SHP77 treated with DMSO at 0.1 percent for 48 hours (cell line): ENCODE measurements at places on chromosomes 1 and 21.
A peak's percentile ranks its signal among the peaks of the same experiment; 100 is the strongest.

DNA sequence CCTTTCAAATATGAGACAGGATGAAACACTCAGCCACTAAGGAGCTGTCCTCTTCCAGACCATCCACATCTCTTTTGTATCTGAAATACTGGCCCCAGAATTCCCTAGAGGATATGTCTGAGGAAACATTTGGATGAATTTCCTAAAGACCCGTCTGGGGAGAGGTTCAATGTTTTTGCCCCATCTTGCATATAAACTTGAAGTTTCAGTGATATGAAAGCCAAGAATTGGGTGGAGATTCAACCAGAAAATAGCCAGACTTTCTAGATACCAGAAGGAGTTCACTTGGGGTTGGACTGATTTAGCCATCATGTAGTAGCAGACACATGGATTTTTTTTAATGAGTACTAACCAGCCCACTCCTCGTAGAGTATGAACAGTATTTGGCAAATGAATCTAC, 182.0 kb downstream of the PLPP3 start:
- DNase-seq, result no peak

DNA sequence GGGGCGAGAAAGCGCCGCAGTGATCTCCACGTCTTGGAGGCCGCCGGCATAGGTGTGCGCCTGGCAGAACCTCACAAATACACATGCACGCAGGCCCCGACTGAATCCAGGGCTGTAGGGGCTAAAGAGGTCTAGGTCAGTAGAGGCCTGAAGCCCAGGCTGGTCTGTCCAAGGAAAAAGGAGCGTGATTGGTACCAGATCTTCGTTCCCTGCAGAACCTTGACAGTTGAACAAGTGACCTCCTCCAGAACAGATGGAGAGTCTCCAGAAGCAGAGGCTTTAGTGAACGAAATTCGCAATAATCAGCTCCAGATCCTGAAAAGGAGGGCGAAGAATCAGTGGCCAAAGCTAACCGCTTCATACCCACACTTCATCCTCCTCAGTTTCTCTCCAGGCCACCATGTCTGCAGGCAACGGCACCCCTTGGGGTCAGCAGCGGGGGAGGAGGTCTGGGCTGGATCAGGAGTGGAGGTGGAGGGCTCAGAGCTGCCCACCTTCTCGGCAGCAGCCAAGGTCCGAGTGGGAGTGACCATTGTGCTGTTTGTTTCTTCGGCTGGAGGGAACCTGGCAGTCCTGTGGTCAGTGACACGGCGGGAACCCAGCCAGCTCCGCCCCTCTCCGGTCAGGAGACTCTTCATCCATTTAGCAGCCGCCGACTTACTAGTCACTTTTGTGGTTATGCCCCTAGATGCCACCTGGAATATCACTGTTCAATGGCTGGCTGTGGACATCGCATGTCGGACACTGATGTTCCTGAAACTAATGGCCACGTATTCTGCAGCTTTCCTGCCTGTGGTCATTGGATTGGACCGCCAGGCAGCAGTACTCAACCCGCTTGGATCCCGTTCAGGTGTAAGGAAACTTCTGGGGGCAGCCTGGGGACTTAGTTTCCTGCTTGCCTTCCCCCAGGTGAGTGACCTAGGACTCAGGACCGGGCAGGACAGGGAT, 749 bp upstream of the PEX11B start:
- peak; percentile 48 for DNase-seq

GRCh38 chr1:29630756-29631155, 394.4 kb downstream of the PTPRU start:
- DNase-seq, result no peak

DNA sequence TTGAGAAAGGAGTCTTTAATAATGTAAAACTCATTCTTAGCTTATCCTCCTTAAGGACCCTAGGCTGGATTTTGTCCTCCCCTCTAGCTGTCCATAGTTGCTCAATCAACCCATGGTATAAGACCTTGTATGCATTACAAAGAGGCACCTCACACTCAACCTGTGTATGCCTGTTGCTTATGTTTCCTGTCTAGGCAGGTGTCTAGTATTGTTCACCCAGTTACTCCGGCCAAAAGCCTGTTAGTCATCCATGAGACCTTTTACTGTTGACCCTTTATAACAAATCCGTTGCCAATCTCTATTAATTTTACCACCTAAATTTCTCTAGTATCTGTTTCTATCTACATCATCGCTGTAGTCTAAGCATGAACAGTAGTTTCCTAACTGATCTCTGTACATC, 3.7 kb downstream of the LYPLAL1 start:
- DNase-seq, result peak; percentile 12

DNA sequence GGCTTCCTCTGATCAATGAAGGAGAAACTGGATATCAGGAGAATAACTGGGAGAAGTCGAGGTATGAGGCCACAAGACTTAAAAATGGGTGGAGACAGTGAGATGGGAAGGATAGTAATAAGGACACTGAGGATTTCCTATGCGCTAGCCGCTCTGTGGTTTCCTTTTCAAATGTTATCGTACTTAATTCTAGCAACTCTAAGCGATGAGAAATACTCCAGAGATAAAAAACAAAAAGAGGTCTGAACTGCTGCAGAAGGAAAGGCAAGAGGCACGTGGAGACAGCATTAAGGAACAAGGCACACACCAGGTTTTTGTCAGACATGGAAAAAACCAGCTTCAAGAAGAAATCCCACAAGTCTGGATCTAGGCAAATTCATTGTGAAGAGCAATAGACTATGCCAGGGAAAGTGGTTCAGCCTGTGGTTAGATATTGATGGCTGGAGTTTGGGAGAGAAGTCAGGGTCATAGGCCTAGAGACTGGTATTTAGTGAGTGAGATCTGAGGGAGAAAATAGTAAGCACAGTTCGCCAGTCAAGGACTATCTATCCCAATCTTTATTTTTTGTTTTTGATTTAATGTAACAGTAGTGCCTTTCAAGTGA, 5.3 kb downstream of the CLCA2 start:
- DNase-seq, result no peak

DNA sequence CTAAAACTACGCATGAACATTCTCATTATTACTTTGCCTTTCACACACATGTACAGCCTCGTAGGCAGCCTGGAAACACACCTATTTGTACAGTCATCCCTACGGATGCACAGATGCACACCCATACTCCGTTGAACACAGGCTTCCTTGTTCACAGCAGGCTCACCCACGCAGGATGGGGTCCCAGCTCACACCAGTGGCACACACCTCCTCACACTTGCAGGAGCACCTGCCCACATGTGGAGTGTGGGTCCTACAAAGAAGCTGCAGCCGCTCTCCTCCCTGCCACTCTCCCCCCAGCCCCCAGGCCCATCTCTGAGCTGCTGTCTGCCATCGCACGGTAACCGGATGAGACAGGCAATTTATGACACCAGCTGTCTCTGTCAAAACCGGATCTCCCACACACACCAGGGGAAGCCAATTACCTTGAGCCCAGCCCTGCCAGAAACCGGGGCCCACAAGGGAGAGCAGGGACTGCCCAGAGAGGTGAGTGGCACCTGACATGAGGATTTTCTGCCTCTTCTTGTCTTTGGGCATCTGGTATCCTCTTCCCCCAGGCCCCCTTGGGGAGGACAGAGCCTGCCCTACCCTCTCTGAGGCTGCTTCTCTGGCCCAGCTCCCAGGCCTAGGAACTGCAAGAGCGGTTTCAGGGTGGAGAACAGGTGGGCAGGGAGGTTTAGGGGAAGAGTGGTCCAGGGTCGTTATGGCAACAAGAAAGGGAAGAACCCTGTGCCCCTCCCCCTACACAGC, 175.4 kb downstream of the IGSF21 start:
- no peak for DNase-seq

- no peak for DNase-seq
Observed at GRCh38 chr1:83996621-83997020, 2.3 kb downstream of the TTLL7 start.

- DNase-seq, result no peak
Observed at GRCh38 chr1:172376431-172376830, 44.1 kb upstream of the C1orf105 start.

- DNase-seq, result no peak
Observed at GRCh38 chr1:209527372-209527771, 56.1 kb upstream of the CAMK1G start.

DNA sequence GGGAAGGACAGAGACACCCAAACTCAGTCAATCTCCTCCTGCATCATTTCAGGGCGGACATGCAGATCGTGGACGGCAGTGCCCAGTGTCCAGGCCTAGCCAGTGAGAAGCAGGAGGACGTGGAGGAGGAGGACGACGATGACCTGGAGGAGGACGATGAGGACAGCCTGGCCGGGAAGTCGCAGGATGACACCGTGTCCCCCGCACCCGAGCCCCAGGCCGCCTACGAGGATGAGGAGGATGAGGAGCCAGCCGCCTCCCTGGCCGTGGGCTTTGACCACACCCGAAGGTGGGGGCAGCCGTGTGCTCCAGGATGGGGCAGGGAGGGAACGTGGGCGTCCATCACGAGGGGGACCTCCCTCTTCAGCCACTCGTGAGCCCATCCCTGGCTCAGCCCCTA, 23.6 kb upstream of the ARHGEF16 start:
- DNase-seq, result no peak

DNA sequence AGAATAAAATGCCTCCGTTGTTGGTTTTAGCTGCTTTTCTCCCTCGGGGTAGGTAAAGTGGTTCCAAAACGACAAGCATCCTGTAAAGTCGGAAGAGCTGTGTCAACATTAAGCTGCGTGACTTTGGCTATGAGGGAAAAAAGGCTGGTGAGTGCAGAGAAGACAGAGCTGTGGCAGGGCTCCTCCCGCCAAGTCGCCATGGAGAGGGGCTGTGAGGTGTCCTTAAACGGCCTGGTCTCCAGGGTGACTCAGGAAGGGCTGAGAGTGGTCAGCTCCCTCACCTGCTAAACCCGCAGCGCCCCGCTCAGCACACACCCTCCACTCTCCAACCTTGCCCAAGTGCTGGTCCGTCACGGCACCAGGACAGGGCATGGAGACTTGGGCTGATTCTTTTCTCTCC, 91.6 kb upstream of the SAMD11 start:
- no peak for DNase-seq

GRCh38 chr1:171590022-171590421, 32.0 kb upstream of the MYOCOS start:
- DNase-seq, result no peak

- DNase-seq, result peak; percentile 98
Observed at GRCh38 chr1:16905110-16905867, 9.5 kb downstream of the RNU1-2 start.

DNA sequence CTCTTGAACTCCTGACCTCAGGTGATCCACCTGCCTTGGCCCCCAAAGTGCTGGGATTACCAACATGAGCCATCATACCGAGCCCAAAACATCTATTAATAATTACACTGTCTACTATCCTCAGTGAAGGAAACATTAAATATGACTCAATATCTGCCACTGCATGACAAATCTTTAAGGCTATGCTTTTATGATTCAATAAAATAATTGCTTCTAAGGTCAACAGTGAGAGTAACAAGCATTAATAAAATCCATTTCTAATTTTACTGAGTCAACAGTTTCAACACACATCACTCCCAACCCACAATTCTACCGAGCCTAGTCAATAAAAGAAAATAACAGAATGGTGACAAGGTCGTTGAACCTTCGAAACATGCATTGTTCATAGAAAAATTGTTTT, 125.5 kb upstream of the CHRM3 start:
- no peak for DNase-seq

DNA sequence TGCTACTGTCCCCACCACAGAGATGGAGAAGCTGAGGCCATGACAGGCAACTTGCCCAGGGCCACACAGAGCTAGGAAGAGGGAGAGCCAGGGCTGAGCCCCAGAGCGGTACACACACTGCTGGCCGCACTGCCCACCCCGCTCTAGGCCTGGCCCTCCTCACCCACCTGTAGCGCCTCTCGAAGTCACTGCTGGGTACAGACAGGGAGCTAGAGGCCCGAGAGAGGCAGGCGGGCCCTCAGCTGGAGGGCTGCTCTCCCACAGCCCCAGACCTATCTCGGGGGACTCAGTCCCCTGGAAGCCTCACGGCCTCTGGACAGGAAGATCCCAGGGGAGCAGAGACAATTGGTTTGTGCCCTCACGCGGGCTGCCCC, 17.3 kb upstream of the PLEKHG5 start:
- DNase-seq, result no peak

DNA sequence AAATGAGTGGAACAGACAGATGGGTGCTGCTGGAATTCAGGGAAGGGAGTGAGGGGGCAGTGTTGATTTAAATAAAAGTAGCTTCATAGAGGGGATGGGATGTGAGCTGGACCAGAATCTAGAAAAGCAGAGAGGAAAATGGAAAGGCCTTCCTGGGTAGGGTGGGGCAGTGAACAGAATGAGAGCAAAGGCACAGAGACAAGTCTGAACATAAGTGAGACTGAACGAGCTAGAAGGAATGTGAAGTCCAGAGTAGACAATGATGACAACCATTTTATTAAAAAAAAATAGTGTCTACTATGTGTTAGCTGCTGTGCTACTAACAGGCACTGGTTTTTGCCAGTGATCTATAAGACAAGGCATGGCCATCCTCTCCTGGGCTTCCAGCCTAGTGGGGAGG, 36.0 kb downstream of the ELK4 start:
- no peak for DNase-seq

DNA sequence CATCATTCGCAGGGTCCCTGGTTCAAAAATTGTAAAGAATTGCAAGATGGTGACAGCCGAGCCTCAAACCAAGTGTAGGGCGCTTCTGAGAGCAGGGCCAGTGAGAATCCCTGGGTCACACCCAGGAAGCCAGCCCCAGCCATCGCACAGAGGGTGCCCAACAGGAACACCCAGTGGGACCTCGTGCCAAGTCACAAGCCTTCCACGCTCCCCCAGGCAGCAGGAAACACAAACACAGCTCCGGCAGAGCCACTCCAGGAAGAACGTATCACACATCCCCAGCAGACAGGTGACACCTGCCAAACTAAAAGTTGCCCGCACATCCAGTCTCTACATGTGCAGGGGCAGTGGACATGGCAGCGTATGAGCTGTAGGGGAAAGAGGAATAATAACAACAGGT, 20.2 kb downstream of the DHRS3 start:
- no peak for DNase-seq

DNA sequence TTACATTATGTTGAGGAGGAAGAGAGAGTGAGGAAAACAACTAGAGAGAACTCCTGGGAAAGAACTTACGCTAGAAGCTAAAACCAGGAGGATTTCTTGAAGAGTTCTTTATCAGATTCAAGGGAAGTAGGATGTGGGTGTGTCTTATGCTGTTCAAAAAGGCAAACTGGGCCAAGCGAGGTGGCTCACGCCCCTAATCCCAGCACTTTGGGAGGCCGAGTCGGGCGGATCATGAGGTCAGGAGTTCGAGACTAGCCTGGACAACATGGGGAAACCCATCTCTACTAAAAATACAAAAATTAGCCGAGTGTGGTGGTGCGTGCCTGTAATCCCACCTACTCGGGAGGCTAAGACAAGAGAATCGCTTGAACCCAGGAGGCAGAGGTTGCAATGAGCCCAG, 23.1 kb downstream of the SMG7 start:
- no peak for DNase-seq

GRCh38 chr1:239718997-239719628, 332.7 kb downstream of the CHRM3 start:
- DNase-seq, result no peak

DNA sequence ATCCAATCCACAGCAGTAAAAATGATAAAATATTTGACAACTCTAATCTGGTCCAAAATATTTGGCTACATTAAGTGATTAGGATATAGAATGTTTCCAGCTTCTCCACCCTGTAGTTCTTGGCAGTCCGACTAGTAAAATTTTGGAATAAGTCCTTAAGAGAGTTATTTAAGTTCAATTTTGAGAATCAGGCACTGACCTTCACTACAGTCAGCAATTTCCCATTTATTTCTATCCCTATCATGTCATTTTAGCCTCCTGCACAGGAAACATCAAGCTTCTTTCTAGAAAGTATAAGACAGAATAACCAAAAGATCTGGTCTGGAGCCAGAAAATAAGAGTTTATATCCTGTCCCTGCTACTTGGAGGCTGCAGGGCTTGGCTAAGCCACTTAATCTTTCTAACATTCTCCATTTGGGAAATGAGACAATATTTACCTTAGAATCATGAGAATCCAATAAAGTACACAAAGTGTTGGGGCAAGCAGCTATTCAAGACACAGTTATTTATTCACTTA, 162.2 kb downstream of the DPYD start:
- DNase-seq, result no peak
